ENCODE measurements at places on chromosomes 5 and 9. TPM values are rescaled to one million over a fixed set of nuclear protein-coding genes. Genes with fewer than 3 reads are reported as not detected.

DNA sequence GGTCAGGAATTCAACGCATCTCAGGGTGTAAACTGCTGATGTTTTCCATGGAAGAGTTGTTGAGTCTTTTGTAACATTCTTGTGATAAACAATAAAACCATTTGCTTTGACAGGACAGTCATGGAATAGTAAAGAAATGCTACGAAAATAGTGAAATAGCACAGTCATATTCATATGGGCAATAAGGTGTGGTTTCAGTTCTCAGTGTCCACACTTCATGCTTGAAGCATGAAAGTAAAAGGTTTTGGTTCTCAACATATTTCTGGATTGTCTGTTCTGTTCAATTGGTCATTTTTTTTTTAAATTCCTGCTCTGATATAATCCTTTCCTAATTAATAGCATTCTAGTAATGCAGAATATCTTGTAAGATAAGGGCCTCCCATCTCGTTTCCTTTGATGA is 467.6 kb upstream of the ZNF608 start:
- no peak for DNase-seq

DNA sequence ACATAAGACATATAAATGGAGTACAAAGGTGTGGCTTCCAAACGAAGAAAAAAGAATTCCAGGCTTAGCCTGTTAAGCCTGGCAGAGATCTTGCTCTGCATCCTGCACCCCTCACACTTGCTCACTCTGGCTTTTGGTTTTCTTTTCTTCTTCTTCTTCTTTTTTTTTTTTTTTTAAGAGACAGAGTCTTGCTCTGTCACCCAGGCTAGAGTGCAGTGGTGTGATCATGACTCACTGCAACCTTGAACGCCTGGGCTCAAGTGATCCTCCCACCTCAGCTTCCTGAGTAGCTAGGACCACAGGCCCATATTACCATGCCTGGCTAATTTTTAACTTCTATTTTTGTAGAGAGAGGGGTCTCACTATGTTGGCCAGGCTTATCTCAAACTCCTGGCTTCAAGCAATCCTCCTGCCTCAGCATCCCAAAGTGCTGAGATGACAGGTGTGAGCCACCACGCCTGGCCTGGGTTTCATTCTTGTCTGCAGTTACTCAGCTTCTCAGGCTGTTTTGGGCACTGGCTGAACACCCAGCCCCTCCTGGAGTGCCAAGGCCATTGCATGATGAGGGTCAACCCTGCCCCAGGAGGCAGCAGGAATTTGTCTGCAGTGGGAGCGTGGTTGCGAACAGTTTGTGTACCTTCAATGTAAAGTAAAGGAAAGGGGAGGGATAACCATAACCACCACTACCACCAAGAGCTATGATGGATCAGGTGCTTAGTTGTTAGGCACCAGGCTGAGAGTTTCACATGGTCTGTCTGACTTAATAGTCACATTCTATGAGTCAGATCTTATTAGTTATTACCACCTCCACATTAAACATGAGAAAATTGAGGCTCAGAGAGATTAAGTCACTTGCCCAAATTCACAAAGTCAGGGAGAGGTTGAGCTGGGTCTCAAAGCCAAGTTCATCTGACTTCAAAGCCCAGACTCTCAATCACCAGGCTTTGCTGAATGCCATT is 219.2 kb upstream of the PANK3 start:
- DNase-seq, result no peak

DNA sequence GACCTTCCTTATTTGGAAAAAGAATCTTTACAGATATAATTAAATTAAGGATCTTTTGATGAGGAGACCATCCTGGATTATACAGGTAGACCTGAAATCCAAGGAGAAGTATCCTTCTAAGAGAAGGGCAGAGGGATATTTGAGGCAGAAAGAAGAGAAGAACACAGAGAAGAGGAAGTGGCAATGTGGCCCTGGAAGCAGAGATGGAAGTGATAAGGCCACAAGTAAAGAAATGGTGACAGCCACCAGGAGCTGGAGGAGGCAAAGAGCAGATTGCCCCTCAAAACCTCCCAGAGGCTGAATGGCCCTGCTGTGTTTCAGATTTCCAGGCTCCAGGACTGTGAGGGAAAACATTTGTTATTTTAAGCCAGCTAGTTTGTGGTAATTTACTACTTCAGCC is 93.0 kb upstream of the ANKRD55 start:
- no peak for DNase-seq

GRCh38 chr5:137888466-137888862 is 793 bp upstream of the PKD2L2 start:
- no peak for DNase-seq

- DNase-seq, result no peak
Measured at GRCh38 chr9:121286973-121287741, 19.2 kb downstream of the GSN start.

- DNase-seq, result no peak
Measured at GRCh38 chr9:77987880-77988525, 43.6 kb downstream of the GNAQ start.

DNA sequence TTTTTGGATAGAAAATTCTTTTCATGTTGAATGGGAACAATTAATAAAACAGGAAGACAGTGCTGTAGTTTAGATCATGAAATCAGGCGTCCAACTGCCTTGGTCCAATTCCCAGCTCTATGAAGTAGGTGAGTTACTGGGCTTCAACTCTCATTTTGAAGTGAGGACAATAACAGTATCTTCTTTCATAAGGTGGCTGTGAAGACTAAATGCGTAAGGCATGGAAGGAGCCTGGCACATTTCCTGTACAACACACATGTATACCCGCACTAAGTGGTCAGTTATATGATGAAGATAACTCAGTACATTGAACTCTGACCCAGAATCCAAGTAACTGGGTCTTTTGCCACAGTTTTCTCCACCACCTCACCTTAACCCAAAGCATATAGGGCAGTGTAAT is 120.6 kb downstream of the MED27 start:
- no peak for DNase-seq

Gene DDX4
- total RNA-seq, result not detected

Gene BHMT2
- 62.3 TPM for total RNA-seq

Gene PCDHGB1
- total RNA-seq, result 0.75 TPM
